ENCODE measurements at places on chromosomes 7 and 10. TPM values are rescaled to one million over a fixed set of nuclear protein-coding genes. Genes with fewer than 3 reads are reported as not detected.

TMEM139 gene
- not detected for total RNA-seq

TAS2R5 gene
- 3.6 TPM for total RNA-seq

LRRN3 gene
- not detected for total RNA-seq

CRYGN gene
- total RNA-seq: not detected

ODAD2 gene
- total RNA-seq: not detected

SUN3 gene
- not detected for total RNA-seq

DDC gene
- not detected for total RNA-seq

SAMD8 gene
- total RNA-seq: 35.7 TPM

XRCC2 gene
- total RNA-seq: 1.2 TPM

PHF14 gene
- 45.1 TPM for total RNA-seq

ACSM6 gene
- not detected for total RNA-seq

ASIC3 gene
- total RNA-seq: 4.8 TPM

SFMBT2 gene
- total RNA-seq: 24.0 TPM

KMT2C gene
- total RNA-seq: 171 TPM

CCL24 gene
- not detected for total RNA-seq

MACC1 gene
- total RNA-seq: 6.2 TPM

LRWD1 gene
- total RNA-seq: 83.7 TPM

HHEX gene
- 155 TPM for total RNA-seq

GIMAP1 gene
- 0.30 TPM for total RNA-seq

NODAL gene
- total RNA-seq: not detected

PKD2L1 gene
- total RNA-seq: not detected

ADCY1 gene
- total RNA-seq: 0.05 TPM
